ENCODE measurements at places on chromosomes 3 and 15.
A peak's percentile ranks its signal among the peaks of the same experiment; 100 is the strongest.

DNA sequence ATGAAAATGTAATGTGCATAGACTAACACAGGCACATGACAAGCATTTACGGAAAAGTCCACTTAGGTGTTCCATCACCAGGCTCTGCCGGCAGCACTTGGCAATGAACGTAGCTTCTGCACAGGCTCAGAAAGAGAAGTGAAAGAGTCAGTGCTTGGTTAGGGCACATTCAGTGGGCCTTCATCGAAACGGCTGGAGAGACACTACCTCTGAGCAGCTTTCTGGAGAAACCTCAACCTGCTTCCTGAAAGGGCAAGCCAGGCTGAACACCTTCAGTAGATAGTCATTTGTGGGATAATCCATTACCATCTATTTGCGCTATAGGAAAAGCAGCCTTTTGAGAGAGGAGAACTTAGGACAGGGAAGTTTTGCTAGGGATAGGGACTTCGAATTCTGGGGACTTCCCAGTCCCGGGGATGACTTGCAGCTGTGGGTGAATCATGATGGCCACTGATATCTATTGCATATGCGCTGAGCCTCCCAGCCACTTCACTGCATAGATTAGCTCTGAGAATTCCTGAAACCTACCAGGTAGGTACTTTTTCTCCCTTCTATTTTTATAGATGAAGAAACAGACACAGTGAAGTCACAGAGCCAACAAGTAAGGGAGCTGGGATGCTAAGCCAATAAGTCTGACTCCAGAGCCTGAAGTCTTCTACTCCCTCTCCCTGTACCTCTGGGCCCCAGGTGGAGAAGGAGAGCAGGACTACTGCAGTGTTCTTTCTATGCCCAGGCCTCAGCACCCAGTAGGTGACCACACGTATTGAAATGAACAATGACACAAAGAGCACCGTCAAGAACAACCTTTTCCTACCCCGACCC is 4.2 kb upstream of the SH2D7 start:
- no peak for DNase-seq

GRCh38 chr3:189132231-189132671 is 39.5 kb upstream of the TPRG1 start:
- peak; percentile 10 for DNase-seq

DNA sequence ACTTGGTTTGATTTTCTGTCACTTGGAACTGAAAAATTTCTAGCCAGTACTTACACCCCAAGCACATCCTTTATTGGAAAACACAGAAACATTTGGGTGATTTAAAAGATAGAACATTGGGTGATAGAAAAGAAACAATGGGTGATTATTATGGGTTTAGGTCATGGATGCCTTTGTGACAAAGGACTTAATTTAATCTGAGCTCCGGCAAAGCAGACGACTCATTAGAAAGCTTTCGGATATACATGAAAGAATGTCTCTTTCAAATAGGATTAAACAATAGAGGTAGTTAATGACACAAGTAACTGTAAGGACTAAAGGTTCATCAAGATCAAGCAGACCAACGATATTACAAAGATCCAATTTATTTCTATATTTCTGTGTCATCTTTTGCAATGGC is 37.3 kb upstream of the CNTN4 start:
- DNase-seq = no peak

DNA sequence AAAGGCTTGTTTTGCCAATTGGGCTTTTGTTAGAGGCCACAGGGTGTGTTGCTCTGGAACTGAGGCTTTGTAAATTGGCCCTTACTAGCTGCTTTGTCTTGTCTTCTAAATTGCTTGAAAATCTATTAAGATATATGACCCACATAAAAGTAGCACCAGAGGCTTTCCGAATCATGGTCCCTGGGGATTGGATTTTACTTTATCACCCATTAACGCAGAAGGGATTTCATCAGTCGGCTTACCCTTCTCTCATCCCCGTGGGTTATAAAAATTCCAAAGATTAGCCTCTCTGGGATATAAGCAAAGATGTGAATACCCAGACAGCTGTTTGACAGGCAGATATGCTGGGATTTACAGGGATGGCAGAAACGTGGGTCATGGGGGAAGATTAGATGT is 98.3 kb upstream of the CHL1 start:
- DNase-seq = no peak

- DNase-seq = peak; percentile 47
Observed at GRCh38 chr15:45144775-45145174, 15.0 kb downstream of the DUOX1 start.

DNA sequence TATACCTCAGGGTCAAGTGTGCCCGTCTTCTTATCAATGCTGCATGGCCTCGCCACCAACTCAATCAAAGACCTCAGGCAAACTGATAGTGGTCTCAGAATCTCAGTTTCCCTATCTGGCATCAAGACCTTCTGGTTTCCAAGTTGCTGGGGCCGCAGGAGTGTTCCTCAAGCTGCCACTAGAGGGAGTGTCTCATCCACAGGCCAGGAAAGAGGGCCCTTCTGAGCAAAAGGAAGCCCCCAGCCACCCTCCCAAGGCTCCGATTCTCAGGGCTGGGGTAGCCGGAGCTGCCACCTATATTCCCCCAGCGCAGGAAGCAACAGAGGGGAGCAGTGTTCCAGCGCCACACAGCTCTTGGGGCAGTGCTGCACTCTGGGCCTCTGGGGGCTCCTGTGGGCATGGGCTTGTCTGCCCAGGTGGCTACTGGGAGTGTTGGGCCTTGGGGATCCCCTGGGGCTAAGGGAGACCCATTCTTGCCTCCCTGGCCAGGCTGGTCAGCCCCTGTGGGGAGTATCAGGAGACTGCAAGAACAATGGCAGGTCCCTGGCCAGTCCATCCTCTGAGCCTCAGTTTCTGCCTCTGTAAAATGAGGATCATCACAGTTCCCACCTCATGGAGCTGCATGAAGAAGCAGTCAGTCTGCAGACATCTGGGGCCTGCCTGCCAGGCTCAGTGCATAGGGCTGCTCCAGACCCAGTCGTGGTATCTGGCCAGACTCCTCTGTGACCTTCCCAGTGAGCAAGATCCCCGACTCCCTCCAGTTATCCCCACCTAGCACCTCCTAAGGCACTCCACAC is 23.4 kb upstream of the SEC13 start:
- peak; percentile 95 for DNase-seq

DNA sequence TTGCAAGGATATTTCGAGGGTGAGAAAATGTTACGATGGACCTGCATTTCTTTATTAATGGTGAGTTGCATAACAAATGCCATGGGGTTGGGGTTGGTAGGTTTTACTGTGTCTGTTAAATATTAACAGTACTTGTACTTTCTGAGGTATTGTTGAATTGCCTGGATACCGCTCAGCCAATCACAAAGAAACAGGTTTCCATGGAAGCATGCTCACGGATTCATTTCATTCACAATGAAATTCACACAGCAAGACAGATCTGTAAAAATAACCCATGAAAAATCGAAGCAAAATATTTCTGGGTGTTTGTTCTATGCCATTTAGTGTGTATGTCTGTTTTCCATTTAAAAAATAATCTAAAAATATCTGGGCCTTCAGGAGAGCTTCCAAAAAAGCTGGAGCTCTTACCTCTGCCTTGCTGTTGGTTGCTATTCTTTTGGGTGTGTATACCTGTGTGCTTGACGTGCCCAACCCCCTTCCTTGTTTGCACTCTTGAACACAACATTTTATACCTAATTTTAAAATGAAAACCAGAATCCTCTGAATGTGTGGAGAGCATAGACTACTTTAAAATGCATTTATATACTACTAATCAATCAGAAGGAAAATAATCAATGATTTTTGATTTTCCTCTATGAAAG is 479.8 kb upstream of the TBL1XR1 start:
- DNase-seq = no peak

GRCh38 chr15:98668566-98669308 is 20.4 kb downstream of the IGF1R start:
- DNase-seq = peak; percentile 90

GRCh38 chr15:66849393-66849745 is 147.3 kb downstream of the SMAD6 start:
- DNase-seq = no peak

DNA sequence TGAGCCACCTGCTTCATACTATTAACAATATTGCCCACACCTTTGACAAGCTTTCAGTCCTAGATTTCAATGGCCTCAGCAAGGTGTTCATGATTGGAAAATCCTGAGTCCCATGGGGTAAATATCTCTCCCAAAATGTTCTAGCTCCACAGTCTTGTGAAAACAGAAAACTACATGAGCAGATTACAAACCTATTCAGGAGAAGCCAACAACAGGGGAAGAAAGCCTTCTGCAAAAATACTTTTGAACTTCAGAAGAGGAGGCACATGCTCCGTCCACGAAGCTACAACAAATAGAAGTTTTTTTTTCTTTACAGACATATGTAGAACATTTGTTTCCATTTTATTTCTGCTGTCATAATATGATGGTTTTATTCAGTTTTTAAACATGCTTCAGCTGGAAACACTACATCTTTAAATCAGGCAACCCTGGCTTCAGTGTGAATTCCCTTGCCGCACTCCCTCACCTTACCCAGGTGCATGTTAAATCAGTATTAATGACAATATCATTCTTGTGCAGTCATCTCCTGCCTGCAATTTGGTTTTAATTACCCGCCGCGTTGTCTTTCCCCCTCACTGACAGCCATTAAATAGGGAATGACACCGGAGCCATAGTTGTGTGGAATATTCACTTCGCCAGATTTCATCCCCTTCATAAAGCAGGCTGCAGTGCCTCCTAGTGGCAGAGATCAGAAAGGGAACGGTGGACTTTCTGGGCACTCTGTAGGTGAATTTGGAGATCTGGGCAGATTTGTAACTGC is 725.5 kb upstream of the ARRDC4 start:
- peak; percentile 78 for DNase-seq

DNA sequence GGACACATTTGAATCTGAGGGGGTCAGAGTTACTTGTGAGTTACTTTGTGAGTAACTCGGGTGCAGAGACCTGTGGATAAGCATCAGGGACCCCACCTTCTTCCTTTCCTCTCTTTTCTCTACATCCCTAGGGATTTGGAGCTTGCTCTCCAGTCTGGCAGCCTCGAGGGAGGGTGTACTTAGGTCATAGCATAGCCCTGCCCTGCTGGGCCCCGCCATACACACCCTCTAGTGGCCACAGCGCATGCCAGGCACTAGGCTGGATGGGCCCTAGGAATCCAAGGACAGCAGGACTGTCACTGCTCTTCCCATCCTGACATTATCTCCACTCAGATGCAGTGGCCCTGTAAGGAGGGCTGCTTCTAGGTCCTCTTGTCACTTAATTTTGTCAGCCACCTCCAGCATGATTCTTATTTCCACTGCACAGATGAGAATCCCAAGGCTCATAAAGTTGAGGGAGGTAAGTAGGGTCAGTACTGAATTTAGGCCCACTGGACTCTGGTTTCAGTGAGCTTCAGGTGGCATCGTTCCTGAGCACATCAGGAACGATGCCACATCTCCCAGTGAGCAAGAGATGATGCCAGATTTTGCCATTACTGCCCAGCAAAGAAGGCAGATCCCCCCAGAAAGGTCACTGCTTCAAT is 3.6 kb upstream of the SMAD6 start:
- peak; percentile 94 for DNase-seq

- DNase-seq = peak; percentile 97
Observed at GRCh38 chr3:14452740-14453710, 50.6 kb downstream of the SLC6A6 start.

- DNase-seq = no peak
Observed at GRCh38 chr15:98705070-98705469, 56.7 kb downstream of the IGF1R start.

DNA sequence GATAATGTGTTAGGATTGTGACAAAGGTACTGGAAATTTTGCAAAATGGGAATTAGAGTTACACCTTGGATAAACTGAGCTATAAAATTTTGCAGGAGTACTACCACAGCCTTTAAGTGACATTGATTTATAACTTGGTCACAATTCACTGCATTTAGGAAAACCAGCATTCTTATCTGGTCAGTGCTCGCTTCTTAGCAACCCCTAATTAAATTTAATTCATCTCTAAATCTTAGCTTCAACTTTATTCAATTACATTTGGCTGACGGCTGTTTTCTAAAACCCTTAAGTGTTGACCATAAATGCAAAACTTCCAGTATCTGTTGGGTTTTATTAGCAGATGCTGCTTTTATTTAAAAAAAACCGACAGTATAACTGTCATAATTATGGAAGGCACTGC is 31.3 kb downstream of the TFRC start:
- no peak for DNase-seq

DNA sequence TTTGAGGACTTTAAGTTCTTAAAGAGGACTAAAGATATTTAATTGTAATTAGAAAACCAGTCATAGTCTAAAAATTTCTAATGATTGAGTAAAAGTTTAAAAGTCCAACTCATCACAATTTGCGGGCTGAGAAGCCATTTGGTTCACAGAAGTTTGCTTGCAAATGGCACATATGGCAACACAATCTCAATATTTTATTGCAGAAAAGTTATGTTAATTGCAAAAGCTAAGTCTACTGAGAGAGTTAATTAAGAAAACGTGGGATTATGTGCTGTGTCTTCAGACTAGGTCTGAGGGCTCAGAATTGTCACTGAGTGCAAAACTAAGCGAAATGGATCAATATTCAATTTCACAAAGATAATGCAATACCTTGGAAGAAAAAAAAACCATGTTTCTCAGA is 289.7 kb downstream of the PYDC2 start:
- no peak for DNase-seq

- DNase-seq = peak; percentile 96
Observed at GRCh38 chr3:128794067-128794768, 68.2 kb downstream of the RAB7A start.

DNA sequence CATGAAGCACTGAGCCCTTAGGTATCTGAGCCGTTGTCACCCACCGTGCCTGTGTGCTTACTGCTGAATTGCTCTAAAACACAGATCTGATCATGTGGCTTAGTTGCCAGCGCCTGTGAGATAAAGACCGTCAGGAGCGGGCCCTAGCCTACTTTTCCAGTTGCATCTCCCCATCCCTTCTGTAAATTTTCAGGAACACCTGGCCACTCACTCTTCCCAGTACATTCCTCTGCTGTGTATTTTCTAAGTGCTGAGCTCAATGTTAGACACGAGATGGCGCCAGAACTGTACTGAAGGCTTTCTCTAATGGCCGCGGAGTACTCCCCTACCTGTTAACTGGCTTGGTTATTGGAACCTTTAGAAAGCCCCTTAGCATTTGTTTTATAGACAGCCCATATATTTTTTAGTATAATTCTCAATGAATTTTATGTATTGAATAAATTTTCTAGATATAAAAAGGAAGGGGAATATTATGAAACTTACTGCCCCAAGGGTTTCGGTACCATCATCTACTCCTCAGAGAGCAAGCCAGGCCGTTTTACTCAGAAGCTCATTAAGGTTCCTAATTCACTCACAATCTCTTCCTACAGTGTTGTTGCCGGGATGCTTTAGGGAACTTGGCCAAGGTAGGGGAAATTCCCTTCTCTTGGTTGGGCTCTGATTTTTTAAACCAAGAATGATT is 16.7 kb upstream of the WNT7A start:
- peak; percentile 87 for DNase-seq

GRCh38 chr15:50886139-50886467 is 22.4 kb upstream of the AP4E1 start:
- no peak for DNase-seq

All from osteoblast (primary cell).